ENCODE measurements at places on chromosomes 6 and 20.
A peak's percentile ranks its signal among the peaks of the same experiment; 100 is the strongest.

- no peak for DNase-seq
These were observed 5.0 kb downstream of the BRD2 start for GRCh38 chr6:32973144-32974015.

DNA sequence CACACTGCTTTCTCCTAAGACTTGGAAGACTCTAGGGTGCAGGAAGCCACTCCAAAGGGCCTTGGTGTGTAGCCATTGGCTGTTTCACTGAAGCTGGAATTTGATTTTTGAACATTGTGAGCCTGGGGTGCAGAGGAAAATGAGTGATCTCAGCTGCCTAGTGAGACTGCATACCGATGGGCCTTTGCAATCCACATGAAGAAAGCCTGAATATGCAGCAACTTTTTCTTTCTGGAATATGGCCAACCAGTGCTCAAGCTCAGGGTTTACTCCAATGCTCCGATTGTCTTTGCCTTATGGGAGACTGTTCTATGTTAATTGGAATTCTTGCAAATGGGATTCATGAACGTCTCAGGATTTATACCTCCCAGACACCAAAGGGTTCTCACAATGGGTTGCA lies 242.6 kb downstream of the DOK5 start:
- DNase-seq = no peak

DNA sequence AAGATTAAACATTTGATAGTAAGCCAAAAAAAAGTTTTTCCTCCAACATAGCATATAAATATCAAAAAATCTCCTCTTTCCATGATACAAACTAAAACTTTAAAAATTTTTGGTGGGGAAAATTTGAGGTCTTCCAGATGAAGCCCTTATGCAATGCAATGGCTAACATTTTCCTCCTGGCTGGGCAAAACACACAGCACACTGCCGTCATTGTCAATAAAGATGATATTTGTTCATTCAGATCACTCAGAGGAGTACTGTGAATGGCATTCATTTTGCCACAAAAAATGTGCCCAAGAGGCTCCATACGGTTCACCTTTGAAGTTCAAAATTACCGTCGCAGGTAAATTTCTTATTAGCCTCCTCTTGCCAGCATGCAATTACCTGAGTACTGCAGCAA lies 33.9 kb upstream of the FBXO9 start:
- DNase-seq = no peak

DNA sequence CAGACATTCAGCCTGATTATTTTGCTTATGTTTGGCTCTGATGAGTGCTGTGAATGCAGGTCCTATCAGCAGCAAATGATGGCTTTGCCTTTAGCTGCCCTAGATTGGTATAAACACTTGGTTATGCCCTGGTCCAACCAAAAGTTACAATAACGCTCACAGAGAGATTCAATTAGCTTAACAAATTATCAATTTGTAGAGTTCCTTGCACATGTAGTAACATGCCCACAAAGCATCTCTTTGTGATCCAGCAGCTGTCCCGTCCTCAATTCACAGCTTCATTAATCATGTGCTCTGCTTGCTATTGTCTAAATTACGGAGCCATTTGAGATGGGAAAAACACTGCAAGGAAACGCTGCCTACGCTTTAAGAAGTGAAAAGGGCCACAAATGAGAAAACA lies 457.9 kb downstream of the HDGFL1 start:
- no peak for DNase-seq

DNA sequence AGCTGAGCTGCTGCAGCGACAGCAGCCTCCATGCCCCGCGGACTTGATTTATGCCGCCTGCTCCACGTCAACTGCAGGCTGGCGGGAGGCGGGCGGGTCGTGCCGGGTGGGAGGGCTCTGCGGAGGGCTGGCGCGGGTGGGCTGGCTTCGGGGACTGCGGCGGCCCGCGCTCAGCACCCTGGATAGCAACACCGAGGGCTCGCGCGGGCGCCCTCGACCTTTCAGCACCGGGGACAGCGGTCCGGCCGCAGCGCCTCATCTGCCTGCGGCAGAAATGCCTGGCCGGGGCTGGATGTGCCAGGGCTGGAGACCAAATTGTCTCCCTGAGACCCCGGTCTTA lies 792 bp downstream of the SNAP25 start:
- DNase-seq = peak; percentile 81

DNA sequence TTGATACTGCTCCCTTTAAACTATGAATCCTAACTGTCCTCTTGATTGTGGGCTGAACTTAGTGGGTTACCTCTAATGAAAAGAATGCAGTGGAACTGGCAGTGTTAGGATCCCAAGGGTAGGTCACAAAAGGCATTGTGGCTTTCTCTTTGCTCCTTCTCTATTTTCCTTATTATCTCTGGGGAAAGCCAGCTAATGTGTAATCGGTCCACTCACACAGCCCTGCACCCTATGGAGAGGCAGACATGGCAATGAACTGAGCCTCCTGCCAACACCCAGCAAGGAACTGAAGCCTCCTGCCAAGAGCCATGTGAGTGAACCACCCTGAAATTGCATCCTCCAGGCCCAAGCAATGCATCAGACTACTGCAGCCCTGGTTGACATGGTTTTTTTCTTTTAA lies 24.6 kb upstream of the ZNF133 start:
- DNase-seq = no peak

GRCh38 chr6:90537723-90538258 lies 49.1 kb downstream of the MAP3K7 start:
- DNase-seq = no peak

- no peak for DNase-seq
These were observed 684.2 kb downstream of the KIF16B start for GRCh38 chr20:15889061-15889460.

- DNase-seq = no peak
These were observed 29.5 kb downstream of the TMEM181 start for GRCh38 chr6:158589366-158589765.

DNA sequence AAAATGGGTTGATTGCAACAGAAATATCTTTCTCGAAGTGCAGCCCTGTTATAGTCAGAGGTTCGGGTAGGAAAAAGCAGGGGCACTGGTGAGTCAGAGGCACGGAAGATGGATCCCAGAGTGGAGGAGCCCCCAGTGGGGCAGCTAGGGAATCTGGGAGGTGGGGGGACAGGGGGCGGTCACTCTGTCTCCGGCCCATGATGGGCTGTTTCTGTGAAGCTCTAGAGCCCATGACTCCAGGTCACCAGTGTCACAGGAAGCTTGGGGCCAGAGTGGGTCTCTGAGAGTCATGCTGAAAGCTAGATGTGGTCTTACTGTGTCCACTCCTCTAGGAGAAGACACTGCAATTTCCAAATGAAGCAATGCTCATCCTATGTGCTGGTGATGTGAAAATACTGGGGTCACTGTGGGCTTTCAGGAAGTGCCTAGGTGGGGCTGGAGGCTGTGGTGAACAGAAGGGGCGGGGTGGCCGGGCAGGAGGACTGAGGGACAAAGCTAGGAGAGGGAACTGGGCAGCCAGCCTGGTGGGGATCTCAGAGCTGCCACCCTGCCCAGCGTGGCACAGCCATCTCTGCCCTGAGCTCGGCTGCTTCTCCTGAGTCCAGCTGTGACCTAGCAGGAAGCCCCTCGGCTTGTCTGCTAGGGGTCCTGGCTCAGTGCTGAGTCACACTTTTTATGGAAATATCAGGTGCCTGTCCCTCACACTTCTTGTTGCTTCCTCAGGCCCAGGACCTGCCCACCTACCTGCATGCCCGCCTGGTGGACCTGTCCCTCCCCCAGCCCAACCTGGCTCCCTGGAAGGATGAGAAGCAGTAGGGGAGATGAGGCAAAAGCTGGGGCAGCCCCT lies 54.2 kb downstream of the IRF4 start:
- no peak for DNase-seq

DNA sequence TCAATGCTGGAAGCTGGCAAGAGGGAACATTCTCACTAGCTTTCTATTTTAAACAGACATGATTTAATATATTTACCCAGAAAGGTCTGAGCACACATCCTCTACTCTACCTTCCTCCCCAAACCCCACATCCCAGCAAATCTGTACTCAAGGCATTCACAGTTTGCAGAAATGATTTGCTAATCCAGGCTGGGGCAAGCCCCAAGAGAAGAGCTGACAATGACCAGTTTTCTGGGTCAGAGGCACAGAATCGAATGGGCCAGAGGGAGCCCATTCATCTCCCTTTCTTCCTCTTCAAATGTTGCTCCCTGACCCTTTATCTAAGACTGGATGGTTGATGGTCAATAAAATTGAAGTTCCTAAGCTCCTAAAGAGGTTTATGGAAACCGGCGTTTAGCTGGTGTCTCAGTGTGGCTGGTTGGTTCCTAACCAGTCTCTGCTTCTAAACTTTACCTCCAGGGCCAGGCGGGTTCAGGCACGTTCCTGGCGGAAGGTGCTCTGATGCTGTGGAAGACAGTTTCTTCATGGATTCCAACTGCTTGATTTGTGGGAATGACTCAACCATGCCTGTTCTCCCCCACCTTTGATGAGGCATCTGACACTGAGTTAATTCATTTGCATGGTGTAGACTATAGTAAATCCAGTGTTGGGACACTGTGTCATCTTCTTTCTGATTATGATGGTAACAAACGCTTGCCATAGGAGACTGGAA lies 96.4 kb upstream of the IYD start:
- no peak for DNase-seq

DNA sequence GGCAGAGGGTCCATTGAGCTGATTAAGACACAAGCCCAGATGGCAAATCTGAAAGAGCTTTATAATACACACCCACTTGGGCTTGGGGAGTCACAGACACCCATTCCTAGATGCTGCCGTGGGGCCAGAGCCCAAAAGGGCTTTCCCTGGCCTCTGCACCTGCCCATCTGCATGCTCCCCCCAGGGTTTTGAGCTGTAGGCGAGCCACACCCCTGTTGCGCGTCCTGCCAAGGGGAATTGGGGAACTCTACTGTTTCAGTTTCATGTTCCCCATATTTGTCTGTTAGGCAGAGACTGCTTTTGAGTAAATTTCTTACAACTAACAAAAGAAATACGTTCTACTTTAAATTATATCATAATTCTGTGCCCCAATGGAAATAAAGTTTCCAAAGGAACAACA lies 52.9 kb upstream of the FNDC1 start:
- DNase-seq = no peak

GRCh38 chr6:11821781-11822180 lies 43.2 kb upstream of the ADTRP start:
- no peak for DNase-seq

DNA sequence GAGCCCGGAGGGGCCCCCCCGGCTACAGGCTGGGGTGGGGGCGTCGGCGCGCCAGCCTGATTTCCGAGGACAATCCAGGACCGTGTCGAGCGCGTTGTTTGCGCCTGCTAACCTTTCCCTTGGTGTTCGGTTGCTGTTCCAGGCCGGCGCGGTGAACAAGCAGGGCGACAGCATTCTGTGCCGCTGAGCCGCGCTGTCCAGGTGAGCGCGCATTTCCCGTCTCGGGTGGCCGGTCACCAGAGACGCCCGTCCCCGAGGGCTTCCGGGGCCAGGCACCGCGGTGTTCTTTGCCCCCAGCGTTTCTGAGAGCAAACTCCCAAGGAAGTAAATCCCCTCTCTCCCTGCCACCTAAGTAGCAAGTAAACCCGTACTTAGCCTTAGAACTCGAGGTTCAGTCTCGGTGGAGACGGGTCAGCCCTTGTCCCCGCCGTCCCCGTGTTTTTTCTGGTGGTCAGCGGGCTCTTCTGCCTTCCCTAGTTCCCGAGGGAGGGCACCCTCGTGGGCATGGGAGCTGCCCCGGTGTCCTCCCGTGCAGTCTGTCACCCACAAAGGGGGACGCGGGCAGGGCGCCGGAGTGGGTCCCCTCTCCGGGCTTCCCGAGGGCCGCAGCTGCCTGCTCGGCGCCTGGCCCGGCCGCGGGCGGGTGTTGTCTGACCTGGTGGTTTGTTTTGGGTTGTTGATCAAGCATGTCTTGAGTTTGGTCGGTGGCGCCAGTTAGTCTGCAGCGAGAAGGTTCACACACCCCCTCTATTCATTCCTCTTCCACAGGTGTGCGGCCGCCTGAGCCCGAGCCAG lies 1.5 kb downstream of the ID4 start:
- DNase-seq = peak; percentile 68

DNA sequence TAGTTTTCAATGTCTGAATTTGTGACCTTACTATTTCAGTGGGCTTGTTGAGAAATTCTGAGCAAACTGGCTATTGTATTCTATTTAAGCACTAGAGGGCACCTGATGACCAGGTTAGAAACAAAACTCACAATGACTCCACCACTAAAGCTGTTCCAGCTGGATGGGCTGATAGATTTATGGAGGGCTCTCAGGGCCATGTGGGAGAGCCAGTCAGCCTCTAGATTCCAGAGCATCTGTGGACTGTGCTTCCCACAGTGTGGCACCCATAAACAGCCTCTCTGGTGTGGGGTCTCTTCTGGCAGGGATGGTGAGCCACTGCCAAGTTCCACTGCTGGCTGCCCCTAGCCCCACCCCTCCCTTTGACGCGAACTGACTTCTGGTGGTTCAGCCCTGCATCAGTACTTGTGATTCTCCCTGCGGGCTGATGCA lies 29.2 kb downstream of the C6orf58 start:
- DNase-seq = peak; percentile 29

DNA sequence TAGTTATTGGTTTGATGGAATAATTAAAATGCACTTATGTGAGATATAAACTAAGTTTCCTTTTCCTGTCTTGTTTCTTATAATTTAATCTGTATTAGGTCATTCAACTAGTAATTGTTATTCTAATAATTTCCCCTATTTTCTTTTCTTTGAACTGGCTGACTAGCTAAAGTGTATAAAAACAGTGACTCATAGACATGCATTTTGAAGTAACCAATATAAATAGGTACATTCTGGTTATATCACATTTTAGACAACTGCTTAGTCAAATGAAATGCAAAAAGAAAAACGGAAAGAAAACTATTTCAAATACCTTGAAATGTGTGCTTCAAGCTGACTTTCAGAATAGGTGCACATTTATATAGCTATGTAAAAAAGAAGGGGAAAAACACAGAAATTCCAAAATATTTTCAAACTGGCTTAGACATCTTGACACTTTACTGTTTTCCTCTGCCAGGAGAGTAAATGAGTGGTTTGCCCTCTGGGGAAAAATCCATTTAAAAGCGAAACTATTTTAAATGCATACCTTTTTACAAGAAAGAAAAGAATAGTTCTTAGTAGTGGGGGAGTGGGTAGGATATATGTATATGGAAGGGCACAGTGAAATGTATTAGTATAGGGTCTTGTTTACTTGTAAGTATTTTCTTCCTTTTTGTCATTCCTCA lies 28.3 kb downstream of the KCNQ5 start:
- no peak for DNase-seq

DNA sequence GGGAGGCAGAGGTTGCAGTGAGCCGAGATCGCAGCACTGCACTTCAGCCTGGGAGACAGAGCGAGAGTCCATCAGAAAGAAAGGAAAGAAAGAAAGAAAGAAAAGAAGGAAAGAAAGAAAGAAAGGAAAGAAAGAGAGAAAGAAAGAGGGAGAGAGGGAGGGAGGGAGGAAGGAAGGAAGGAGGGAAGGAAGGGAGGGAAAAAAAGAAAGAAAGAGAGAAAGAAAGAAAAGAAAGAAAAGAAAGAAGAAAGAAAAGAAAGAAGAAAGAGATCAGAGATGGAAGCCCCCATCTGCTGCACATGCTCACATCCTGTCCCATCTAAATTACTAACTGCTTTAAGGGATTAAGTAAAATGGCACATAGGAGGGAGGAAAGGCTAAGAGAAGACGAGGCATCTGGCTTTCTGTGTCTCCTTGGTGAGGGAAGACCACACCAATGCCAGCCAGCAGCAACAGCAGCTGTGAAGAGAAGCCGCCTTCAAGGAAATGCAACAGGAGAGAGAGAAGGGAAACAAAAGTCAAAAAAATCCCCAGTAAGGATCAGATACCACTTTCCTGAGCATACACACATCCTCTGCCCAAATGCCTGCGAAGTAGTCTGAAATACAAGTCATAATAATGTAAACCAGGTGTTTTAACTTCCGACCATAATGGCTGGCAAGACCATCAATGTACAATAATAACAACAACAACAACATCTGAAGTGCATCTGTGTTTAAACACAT lies 300.2 kb upstream of the JARID2 start:
- no peak for DNase-seq
